ENCODE measurements at places on chromosomes 5 and 9.

DNA sequence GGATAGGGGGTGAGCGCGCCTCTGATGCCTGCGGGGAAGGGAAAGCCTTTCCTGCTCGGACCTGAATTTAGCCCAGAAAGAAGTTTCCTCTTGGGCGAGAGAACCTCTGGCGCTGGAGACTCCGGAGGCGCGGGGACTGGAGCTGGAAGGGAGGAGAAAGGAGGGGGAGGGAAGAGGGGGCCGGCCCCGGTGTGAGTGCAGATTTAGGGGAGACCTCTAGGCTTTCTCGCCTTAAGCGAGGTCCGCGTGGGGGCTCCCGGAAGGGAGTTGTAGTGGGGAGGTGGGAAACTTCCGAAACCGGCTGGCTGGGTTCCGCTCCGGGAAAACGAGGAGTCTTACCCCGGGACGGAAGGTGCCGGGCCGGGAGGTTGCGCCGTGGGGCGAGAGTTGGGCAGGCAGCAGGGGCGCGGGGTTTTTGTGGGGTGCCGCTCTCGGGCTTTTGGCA is 1.3 kb downstream of the PCSK5 start:
- no peak for DNase-seq

DNA sequence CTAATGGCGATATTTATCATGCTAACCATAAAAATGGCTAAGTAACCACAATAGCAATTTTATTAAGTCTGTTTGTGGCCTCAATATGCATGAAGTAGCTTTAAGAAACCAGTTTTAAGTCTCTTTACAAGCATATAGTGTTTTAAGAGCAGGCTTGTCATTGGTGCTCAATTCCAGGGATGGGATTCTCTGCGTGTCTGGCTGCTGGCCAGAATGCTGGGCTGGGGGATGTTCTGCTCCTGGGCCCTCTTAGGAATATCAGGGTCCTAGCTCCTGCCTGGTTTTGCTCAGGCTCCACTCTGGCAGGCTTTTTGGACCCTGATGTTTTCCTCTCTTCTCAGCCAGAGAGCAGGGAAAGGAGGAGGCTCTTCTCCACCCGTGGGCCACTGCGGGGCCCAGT is 127.2 kb downstream of the PDE8B start:
- no peak for DNase-seq

- no peak for DNase-seq
These were observed 59.8 kb downstream of the FGF1 start for GRCh38 chr5:142626099-142626498.

DNA sequence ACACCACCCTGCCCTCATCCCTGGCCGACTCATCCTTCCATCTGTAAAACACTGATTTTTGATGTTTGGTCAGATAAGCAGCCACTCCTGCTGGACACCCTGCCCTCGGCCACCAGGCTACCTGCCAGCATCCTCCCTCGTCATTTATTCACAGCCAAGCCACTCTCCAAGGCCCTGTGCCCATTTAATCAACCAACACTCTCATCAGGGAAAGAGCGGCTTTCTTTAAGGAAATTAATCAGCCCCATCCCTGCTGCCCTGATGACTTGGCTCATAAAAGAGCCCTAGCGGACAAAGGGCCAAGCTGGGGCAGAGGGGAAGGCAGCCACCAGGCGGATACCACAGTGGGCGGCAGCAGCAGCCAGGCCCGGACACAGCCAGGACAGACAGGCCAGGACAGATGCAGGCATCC is 52.4 kb downstream of the GOLM1 start:
- no peak for DNase-seq

DNA sequence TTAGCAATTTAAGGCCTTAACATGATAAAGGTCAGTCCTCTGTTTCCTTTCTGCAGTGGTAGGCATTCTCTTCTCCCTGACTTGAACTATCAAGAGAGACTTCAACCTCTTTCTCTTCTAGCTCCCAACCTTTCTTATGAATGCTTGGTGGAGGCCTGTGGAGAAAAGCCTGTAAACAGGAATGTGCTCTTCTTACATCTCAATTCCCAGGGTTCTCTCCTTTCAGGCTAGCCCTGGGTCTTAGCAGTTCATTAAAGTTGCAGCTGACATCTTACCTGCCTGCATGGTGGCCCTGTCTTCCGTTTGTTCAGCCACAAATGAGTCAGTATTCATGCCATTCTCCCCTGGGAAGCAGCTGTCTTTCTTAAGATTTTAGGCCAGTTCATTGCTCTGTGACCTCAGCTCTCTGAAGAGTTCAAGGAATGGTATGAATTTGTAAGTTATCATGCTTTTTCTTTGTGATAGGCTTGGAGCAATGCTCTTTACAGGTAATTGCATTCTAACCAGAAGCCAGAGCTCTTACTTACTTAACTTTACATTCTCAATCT is 77.8 kb downstream of the ADCY2 start:
- no peak for DNase-seq

- no peak for DNase-seq
These were observed 249.0 kb downstream of the ARHGAP26 start for GRCh38 chr5:143019157-143019556.

- no peak for DNase-seq
These were observed 104.6 kb downstream of the INSYN2B start for GRCh38 chr5:169875731-169876130.

GRCh38 chr9:31335529-31336234 is 1048.8 kb upstream of the ACO1 start:
- DNase-seq, result no peak

GRCh38 chr9:126617823-126618165 is 4.1 kb downstream of the LMX1B start:
- DNase-seq, result no peak

All from SK-N-MC (cell line).